ENCODE measurements at places on chromosomes 2 and 18. TPM values are rescaled to one million over a fixed set of nuclear protein-coding genes. Genes with fewer than 3 reads are reported as not detected.

DNA sequence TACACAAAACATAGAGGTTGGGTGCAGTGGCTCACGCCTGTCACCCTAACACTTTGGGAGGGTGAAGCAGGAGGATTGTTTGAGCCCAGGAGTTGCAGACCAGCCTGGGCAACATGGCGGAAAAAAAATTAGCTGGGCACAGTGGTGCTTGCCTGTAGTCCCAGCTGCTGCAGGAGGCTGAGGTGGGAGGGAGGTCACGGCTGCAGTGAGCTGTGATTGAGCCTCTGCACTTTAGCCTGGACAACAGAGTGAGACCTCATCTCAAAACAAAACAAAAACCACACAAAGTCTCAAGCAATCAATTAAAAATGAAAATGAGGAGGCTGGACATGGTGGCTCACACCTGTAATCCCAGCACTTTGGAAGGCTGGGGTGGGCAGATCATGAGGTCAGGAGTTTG is 4.9 kb downstream of the NOP58 start:
- no peak for DNase-seq

DNA sequence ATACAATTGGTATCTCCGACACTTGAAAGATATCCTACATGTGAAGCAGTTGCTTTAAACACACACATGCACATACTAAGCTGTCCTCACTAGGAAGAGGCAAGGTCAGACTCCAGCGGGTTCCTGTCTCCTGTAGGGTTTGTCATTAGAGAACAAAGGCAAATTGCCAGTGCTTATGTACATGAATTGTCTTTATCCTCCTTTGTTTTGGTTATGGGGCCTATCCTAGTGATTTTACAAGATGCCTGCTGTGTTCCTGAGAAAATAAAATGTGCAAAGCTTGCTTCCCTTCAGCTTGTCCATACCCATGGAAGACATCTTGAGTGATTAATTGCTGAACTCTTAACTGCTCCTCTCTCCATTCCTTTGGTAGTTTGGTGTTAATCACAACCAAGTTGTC is 86.7 kb upstream of the SLC39A10 start:
- DNase-seq = no peak

DNA sequence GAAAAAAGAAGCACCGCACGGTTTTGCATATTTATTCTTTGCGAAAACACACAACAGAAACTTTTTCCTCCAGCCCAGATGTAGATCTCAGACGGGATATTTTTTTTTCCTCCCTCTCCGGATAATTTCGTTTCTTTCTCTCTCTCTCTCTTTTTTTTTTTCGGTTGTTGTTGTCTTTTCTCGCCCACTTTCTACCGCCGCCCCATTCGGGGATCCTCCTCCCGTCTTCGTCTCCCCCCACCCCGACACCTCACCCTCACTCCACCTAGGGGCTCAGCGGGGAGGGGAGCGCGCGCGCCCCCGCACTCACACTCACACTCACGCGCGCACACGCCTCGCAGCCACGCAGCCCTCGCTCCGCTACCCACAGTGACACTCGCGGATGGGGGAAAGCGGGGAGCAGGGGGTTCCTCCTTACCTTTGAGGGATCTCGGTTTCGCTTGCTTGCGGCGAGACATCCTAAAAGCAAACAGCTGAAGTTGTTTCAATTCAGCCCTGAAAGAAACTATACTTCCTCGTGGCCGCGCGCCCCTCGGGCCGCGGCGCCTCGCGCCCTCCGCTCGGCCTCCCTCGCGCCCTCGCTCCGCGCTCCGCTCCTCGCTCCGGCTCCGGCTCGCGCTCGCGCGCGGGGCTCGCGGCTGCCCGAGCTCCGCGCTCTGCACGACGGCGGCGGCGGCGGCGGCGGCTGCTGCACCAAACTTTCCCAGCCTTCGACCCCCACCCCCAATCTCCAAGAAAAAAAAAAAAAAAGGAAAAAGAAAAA is 1.3 kb downstream of the ZNF521 start:
- DNase-seq = no peak

- DNase-seq = no peak
These were observed 572.6 kb downstream of the ARHGAP15 start for GRCh38 chr2:143701785-143702184.

DNA sequence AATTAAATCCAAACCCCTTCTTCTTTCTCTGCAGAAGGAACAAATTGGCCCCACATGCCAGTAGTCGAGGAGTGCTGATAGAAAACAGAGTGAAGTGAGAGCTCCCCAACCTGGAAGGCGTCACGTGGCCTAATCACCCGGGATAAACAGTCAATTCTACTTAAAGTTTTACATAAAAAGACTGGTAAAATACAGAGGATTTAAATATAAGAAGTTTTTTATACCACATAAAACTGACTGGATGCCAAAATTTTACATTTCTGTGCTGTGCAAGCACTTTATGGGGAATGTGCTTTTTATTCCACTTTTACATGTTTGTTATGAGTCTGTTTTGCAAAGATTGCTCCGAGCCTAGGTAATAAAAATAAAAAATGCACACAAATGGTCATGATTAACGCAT is 1586.8 kb upstream of the ACVR2A start:
- DNase-seq = no peak

GRCh38 chr2:216491793-216492596 is 6.6 kb upstream of the RPL37A start:
- no peak for DNase-seq

GRCh38 chr2:36511858-36512603 is 85.9 kb downstream of the FEZ2 start:
- no peak for DNase-seq

- no peak for DNase-seq
These were observed 28.3 kb upstream of the KCNS3 start for GRCh38 chr2:17850151-17850550.

DNA sequence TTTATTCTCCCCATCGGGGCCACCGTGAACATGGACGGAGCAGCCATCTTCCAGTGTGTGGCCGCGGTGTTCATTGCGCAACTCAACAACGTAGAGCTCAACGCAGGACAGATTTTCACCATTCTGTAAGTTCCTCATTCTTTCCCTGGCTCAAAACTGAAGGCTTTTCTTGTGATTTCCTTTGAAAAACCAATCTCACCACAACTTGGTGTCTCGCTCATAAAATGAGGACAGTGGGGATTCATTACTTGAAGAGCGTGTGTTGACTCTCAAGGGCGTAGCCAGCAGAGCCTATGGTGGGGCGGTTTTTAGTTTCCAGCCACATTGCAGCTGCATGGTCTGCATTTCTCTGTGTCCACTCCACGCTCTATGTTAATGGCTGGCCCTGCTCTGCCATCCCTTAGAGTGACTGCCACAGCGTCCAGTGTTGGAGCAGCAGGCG is 29.0 kb downstream of the SLC1A4 start:
- DNase-seq = no peak

DNA sequence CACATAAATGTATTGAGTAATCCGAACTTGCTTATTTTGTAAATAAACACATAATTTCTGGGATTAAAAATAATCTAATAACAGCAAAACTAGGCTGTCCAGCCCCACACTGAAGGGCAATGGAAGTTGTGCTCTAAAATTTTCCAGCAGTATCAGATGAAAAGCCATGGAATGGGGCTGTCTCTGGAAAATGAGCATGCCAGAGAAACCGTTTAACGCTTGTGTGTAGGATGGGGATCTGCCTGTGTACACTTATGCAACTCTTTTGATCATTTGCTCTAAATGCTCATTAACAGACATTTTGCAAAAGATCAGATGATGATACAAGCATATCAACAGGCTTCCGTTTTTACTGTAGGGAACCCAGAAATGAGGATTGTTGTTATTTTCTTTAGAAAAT is 177.6 kb downstream of the SLC8A1 start:
- no peak for DNase-seq

GRCh38 chr2:160615706-160616105 is 122.1 kb upstream of the RBMS1 start:
- DNase-seq = no peak

DNA sequence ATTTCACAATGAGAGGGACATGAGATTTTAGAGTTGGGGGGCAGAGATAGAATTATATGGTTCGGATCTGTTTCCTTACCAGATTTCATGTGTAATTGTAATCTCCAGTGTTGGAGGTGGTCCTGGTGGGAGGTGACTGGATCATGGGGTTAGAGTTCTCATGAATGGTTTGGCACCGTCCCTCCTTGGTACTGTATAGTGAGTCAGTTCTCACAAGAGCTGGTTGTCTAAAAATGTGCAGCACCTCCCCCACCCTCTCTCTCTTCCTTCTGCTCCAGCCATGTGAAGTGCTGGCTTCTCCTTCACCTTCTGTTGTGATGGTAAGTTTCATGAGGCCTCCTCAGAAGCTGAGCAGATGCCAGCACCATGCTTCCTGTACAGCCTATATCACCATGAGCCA is 138.1 kb downstream of the SCG2 start:
- no peak for DNase-seq

GRCh38 chr18:24600076-24600654 is 139.7 kb downstream of the HRH4 start:
- peak; percentile 49 for DNase-seq

DNA sequence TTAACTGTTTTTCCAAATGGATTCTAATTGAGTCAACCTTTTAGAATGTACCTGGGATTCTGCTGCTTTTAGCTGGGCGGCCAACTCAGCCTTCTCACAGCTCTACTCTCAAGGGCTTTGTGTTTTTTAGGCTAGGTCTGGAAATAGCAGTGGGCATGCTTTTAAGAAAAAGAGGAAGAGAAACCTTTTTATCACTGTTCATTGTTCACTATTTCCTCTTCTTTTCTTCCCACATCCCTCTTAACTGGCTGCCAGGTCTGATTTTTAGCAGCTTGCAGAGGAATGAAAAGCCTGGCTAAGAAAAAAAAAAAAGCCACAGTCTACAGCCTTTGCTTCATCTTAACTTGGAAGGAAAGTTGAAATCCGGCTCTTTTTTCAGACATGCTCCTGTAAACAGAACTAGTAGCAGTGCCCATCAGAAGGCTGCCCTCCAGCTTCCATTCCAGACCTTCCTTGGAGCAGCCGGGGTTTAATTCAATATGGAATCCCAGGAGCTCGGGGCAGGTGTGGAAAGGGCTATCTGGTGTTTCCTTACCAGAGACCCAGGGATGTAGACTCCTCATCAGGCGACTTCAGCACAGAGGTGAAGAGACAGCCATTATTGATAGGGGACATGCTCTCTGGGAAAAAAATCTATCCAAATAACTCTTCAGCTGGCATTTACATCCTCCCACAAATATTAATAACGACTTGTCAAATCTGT is 230.7 kb downstream of the MYO3B start:
- no peak for DNase-seq

DNA sequence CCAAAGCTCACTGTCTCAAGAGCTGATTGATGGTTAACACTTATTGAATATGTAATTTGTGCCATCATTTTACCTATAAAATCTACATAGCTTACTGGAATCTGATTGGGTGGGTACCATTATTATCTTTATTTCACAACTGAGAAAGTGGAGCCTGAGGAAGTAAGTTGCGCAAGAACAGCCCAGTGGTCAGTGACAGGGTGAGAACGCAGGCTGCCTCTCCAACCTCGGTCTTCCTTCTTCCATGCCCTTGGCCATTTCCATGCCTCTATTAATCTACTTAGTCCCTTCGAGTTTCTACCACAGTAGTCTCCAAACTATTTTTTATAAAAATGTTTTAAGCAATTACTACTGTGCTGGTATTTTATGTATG is 390.9 kb upstream of the VWC2L start:
- DNase-seq = peak; percentile 2

Gene ADCYAP1
- total RNA-seq = not detected

Gene CYP27C1
- 1.5 TPM for total RNA-seq

Gene REG1B
- not detected for total RNA-seq

Gene CDH2
- 106 TPM for total RNA-seq

Gene MC5R
- not detected for total RNA-seq

Gene MEP1B
- not detected for total RNA-seq

Gene ACMSD
- total RNA-seq = 3.3 TPM

Gene ARHGEF33
- 0.99 TPM for total RNA-seq

Gene FER1L5
- under 0.01 TPM for total RNA-seq

Gene ST6GAL2
- total RNA-seq = 1.4 TPM

Gene B3GNT2
- total RNA-seq = 44.2 TPM

Gene LRP2
- 0.20 TPM for total RNA-seq
